Caco-2 (cell line): ENCODE measurements at places on chromosomes 3 and 15. TPM values are rescaled to one million over a fixed set of nuclear protein-coding genes. Genes with fewer than 3 reads are reported as not detected.
A peak's percentile ranks its signal among the peaks of the same experiment; 100 is the strongest.

DNA sequence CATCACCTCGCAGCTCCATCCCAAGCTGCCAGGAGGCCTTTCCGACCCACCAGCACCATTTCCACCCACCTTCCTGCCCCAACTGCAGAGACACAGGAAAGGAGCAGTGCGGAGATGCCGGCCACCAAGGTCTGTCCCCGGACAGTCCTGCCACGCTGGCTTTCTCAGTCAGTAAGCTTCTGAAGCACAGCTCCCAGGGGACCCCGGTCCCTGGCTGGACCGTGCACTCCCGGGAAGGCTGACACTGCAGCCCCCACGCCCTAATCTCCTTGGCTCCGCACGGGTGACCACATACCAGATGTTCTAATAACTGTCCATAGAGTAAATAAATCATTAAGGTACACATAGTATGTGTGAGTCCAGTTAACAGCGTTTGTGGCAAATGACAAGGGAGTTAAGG lies 73.5 kb downstream of the VGLL4 start:
- H3K36me3 ChIP-seq: no peaks in the 10 kb centered on the region
- H3K4me1 ChIP-seq: no peaks in the 10 kb centered on the region
- no peak overlapping the region for H3K4me3 ChIP-seq
- H3K27me3 ChIP-seq: no peaks in the 10 kb centered on the region

DNA sequence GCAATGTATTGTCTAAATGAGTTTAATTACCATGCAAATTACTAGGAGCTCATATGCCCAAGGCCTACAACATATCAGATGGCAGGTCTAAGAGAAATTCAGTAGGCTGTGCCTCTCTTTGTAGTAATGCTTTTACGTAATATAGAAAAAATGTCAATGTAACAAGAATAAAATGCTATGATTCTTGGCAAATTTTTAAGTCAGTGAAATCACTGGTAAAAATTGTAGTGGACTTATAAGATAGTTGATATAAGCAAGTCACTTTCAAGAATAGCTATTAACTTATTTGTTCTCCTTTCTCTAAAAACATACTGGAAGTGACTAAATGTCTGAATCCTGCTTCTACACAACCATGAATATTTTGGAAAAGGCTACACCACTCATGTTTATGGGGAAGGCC lies 707.8 kb downstream of the TUSC7 start:
- H3K36me3 ChIP-seq: no peaks in the 10 kb centered on the region
- no peaks in the 10 kb centered on the region for H3K4me1 ChIP-seq
- no peaks in the 10 kb centered on the region for H3K27me3 ChIP-seq
- no peak overlapping the region for H3K4me3 ChIP-seq
- no peak overlapping the region for H3K27ac ChIP-seq
- DNase-seq: no peak

GRCh38 chr3:135908737-135909136 lies 56.8 kb upstream of the PPP2R3A start:
- no peaks in the 10 kb centered on the region for H3K36me3 ChIP-seq
- H3K27ac ChIP-seq: no peak overlapping the region
- no peak overlapping the region for H3K4me3 ChIP-seq

- no peaks in the 10 kb centered on the region for H3K27me3 ChIP-seq
- DNase-seq: peak; percentile 56
- no peak overlapping the region for H3K27ac ChIP-seq
- no peak overlapping the region for H3K4me3 ChIP-seq
These were observed 26.6 kb downstream of the MIX23 start for GRCh38 chr3:122356402-122356801.

- H3K27ac ChIP-seq: no peak overlapping the region
- H3K27me3 ChIP-seq: no peaks in the 10 kb centered on the region
- H3K4me1 ChIP-seq: no peaks in the 10 kb centered on the region
- no peak overlapping the region for H3K4me3 ChIP-seq
- H3K36me3 ChIP-seq: no peaks in the 10 kb centered on the region
These were observed 194.1 kb upstream of the ARHGEF26 start for GRCh38 chr3:153927107-153927506.

DNA sequence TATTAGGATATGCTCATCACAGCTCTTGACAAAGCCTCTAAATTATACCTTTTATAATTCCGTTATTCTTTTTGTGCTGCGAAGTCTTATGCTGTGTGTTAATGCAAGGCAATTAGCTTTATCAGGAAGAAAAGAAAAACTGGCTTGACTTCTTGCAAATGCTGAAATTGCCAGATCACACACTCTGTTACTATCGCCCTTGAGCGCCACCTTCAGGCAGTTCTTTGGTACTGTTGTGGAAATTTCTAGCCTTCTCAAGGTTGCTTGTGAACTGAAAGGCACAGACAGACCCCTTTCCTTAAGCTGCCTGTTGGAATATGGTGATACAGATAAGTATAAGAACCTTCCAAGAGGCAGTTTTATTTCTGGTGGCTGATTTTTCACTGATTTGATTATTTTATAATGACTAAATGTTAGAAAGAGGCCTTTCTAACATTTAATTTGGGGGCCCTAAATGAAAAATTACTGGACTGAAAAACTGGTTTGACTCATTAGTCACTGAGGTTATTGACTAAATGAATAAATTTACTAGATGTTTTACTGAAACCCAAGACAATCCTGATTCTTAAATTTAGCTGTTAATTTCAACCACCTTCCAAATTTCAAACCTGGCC lies 126.2 kb upstream of the RASGRP1 start:
- no peaks in the 10 kb centered on the region for H3K36me3 ChIP-seq
- DNase-seq: peak; percentile 74
- H3K4me1 ChIP-seq: no peaks in the 10 kb centered on the region
- no peak overlapping the region for H3K4me3 ChIP-seq
- H3K27me3 ChIP-seq: no peaks in the 10 kb centered on the region

DNA sequence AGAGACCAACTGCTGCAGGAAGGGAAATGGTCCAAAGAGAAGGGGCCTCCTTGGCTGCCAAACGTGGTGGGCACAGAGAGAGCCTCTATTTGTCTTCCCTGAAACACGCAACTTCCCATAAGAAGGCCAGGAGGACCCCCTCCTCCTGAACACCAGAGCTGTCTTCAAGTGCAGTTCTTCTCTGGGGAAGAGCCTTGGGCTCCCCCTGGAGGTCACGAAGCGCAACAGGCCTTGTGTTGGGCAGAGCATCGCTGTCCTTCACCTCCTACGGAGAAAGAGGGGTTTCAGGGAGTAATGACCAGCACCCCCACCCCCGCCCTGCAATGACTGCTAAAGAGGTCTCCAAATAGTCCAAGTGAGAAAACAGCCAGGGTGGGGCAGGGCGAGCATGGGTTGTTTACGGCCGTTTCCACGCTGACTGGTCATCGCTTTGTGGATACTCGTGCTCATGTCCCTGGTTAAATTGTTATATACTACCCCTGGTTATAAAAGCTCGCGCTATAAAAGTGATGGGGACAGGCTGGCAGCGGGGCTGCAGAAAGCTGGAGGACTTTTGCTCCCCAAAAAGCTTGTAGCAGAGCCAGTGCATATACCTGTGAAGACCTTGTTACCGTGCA lies 397.5 kb upstream of the ATP10A start:
- no peaks in the 10 kb centered on the region for H3K27me3 ChIP-seq
- no peak overlapping the region for H3K4me3 ChIP-seq
- peak; percentile 38 for DNase-seq
- no peaks in the 10 kb centered on the region for H3K4me1 ChIP-seq
- H3K27ac ChIP-seq: no peak overlapping the region

DNA sequence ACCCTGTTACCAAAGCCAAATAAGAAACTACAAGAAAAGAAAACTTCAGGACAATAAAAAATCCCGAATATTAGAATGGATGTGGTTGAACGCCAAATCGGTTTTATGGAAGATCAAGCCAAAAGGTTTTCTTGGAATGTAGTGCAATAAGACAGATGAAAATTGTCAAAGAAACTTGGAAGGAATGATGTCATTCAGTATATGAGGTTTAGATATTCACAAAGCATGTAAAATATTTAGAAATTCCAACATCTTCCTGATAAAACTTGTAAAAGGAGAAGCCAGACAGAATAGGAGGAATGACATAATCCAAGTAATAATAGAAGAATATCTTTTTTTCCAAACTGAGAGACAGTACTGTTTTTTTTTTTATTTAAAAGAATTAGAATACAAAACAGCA lies 130.3 kb upstream of the ZPLD1 start:
- H3K4me1 ChIP-seq: no peaks in the 10 kb centered on the region
- no peaks in the 10 kb centered on the region for H3K27me3 ChIP-seq
- DNase-seq: no peak
- no peak overlapping the region for H3K4me3 ChIP-seq
- no peaks in the 10 kb centered on the region for H3K36me3 ChIP-seq

The SAMMSON gene
- total RNA-seq: not detected in 2 replicates

The GRK7 gene
- not detected in 2 replicates for total RNA-seq

The ATG3 gene
- total RNA-seq: 50.7 and 52.3 TPM in 2 replicates

The C3orf49 gene
- not detected in 2 replicates for total RNA-seq

The MEX3B gene
- total RNA-seq: 0.28 and 0.34 TPM in 2 replicates
